Immature natural killer cell (primary cell): ENCODE measurements at places on chromosomes 7 and 10. TPM values are rescaled to one million over a fixed set of nuclear protein-coding genes. Genes with fewer than 3 reads are reported as not detected.

GRCh38 chr10:122856902-122857301, 11.2 kb upstream of the CUZD1 start:
- no peak for DNase-seq

GRCh38 chr10:95403700-95404461, 113.1 kb upstream of the PDLIM1 start:
- no peak for DNase-seq

DNA sequence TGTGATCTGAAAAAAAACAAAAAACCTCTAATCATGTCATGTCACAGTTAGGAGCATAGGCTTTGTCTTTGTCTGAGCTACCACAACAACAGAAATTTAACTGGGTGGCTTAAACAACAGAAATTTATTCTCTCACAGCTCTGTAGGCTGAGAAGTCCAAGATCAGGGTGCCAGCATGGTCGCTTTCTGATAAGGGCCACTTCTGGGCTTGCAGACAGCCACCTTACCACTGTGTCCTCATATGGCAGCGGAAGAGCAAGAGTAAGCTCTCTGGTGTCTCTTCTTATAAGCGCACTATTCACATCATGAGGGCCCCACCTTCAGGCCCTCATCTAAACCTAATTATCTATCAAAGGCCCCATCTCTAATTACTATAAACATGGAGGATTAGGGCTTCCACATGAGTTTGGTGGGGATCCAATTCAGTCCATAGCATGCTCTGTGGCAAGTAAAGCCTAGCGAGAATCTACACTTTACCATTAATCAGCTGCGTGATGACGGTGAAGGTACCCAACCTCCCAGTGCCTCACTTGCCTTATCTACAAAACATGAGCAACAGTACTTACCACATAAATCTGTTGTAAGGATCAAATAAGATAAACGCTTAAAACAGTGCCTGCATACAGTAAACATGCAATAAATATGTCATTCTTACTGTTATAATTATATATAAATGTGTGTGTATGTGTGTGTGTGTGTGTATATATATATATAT, 17.3 kb downstream of the ZNF438 start:
- DNase-seq, result no peak

- DNase-seq, result no peak
Observed at GRCh38 chr7:30733216-30733615, 18.7 kb upstream of the INMT start.

DNA sequence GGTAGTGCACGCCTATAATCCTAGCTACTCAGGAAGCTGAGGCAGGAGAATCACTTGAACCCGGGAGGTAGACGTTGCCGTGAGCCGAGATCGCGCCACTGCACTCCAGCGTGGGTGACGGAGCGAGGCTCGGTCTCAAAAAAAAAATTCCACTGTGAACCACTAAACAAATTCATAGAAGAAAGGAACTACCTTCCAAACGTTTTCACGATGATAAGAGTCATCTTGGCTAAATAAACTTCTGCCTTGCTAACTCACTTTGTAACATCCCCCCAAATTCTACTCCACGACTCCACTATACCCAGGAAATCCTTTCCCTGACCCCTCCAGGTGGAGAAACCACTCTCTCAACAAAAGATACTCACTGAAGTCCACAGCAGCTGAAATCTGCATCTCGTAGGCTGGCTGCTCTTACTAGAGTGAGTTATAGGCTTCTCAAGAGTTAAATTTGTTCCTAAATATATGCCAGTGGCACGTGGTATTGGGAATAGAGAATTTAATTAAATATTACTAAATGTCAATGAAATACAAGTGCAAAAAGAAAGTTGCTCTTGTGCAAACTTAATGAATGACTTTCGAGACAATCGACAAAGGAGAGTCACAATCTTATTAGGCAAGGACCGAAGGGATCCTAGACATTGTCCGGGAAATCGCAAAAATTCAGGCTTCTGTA, 1.6 kb upstream of the GTF2I start:
- no peak for DNase-seq

DNA sequence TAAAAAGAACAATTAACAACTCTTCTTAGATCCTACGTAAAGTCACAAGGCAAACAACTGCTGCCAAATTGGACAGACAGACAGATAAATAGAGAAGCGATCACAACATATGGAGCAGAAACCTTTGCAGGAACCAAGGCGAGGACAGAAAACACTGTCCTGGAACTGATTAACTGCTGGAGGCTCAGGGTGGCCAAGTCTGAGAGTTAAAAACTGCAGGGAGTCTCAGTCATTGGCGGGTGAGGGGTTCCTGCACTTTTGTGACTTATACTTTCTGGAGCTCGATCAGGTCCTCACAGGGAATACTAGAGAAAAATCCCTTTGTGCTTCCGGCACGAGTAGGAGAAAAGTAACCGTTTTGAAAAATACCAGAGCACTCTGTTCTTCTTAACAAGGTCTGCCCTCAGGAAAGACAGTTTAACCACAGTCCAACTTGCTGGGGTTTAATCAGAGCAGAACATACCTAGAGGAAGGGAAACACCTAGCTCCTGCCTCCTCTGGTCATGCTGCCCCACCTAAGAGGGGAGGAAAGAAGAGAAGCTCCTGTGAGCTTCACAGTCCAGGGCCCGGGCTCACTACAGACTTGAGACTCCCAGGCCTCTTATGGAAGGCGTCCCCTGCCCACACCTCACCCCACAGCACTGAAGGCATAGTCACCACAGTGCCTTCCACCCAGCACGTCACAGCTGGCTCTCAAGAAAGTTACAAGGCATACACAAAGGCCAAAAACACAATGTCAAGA, 74.9 kb downstream of the LARP4B start:
- no peak for DNase-seq

GRCh38 chr10:98349508-98349922, 65.5 kb downstream of the PYROXD2 start:
- DNase-seq, result no peak

DNA sequence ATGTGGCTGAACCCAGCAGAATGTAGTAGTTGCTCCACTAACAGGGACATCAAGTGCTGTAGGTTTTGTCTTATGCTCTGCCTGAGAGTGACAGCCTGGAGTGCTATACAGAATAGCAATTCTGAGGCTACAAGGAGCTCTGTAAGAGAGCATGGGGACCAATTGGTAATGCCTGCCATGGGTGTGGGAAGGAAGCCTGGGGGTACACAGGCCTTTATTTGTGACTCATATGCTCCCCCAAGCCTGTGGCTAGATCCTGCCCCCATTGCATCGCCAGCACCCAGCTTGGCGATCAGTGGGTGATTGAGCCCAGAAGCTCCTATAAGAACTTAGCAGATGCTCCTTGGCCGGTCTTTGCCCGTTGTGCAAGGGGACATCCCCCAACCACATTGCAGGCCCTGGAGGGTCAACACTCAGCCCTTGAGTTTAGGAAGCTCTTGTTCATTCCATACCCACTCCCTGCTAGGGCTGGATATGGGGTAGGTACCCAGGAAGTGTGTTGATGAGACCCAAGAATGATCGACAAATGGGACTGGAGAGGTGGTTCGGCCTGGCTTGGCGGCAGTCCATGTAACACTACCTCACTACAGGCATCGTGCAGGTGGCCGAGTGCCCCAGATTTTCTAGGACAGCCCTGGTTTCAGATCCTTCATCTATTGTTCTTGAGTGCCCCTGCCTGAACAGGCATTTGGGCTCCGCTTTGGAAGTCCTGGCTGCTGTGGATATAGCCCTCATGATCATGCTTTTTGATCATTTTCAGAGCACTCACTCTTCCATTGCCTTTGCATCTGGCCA, 37.7 kb downstream of the ZMIZ1 start:
- no peak for DNase-seq

GRCh38 chr7:132709971-132710567, 133.8 kb upstream of the PLXNA4 start:
- peak; percentile 10 for DNase-seq

GRCh38 chr7:68922850-68923249, 675.4 kb upstream of the AUTS2 start:
- no peak for DNase-seq

DNA sequence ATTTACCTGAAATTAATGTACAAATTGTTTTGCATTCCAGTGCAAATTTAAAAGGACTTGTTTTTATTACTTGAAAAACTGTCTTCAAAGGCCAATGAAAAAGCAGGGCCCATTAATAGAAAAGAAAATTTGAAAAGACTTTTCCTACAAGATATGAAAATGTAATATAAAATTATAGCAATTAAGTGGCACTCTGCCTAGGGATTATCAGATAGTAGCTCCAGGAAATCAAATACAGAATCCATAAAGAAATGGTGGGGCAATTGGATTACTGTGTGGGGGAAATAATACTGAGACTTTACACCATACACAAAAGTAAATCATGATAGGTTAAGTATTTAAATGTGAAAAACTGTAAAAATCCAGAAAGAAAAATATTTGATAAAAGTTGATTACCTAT, 89.7 kb downstream of the GLCCI1 start:
- DNase-seq, result no peak

GRCh38 chr10:129685271-129685670, 218.2 kb downstream of the MGMT start:
- DNase-seq, result no peak

GRCh38 chr10:30176776-30177533, 117.6 kb upstream of the JCAD start:
- DNase-seq, result no peak

GRCh38 chr10:98617906-98618520, 171.3 kb upstream of the HPS1 start:
- no peak for DNase-seq

- DNase-seq, result no peak
Observed at GRCh38 chr7:26143298-26144048, 8.5 kb upstream of the NFE2L3 start.

GRCh38 chr7:4745265-4745919, 30.0 kb upstream of the AP5Z1 start:
- DNase-seq, result no peak

GRCh38 chr7:88758381-88759229, 895 bp upstream of the ZNF804B start:
- no peak for DNase-seq

- DNase-seq, result peak; percentile 83
Observed at GRCh38 chr7:43925984-43926797, at the start of gene UBE2D4. TSS of gene UBE2D4 (plus strand) at chr7:43926436. CDS start at chr7:43926533, 97 bp downstream.

GRCh38 chr7:78616539-78616938, 818.0 kb downstream of the PHTF2 start:
- no peak for DNase-seq

DNA sequence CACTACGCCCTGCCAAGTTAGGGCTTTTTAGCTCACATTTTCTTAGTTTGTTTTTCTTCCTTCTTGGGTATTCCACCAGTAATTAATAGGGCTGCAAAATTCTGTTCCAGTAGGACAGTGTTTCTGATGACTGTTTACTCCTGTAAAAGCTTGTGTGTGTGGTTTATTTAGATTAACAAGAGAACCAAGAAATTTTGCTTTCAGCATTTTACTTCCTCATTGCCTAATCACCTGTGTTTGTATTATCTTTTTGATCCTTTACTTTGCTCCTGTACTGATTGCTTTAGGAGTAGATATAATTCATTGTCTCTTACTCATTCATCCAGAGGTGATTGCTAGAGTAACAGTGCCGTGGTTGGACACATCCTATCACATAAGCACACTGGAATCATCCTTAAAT, 27.7 kb downstream of the TDRD1 start:
- no peak for DNase-seq

- no peak for DNase-seq
Observed at GRCh38 chr7:3605222-3605621, 304.2 kb downstream of the SDK1 start.

DNA sequence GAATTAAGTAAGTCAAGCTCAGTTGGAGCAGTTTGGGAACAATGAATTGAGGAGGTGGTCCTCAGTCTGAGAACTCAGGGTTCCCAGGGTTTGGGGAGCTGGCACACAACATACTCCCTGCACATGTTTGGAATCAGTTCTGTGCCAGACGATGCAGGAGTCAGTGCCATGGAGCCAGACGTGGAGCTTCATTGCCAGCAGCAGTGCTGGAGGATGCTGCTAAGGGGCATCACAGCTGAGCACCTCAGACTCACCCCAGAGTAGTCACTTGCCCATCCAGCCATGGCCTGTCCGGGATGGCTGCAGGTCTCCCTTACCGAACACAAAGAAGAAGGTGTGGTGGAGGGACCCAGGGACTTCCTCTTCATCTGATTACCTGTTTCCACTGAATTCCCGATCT, 7.9 kb downstream of the GIMAP5 start:
- DNase-seq, result no peak

DNA sequence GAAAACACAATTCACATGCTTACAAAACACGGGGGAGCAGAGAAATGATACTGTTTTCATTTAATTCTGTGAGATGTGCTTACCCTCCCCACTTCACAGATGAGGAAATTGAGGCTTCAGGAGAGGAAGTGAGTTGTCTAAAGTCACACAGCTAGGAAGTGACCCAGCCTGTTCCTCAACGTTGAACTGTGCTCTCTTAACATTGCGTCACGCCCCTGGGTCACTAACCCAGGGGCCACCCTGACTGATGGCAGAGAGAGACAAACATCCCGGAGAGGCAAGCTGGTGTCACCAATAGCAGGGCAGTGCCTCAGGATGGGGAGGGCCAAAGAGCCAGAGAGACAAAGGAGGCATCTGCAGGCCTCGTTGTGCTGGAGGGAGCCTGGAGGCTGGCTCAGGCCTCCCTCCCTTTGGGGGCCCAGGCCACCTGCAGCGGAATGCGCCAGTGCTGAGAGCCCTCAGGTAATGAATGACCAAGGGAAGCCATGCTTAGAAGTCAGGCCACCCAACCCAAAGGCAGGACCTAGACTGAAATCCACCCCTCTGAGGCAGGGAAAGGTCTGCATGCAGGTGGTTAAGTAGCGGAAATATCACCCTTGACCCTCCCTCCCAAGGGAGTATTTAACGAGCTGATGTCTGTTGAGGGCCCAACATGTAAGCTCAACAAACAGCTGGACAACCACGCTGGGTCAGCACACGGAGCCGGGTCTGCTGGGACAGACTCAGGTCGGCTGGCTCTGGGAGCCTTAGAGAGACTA, 81.3 kb downstream of the C10orf105 start:
- no peak for DNase-seq

- no peak for DNase-seq
Observed at GRCh38 chr7:144036302-144036885, 12.4 kb upstream of the OR2A5 start.

DNA sequence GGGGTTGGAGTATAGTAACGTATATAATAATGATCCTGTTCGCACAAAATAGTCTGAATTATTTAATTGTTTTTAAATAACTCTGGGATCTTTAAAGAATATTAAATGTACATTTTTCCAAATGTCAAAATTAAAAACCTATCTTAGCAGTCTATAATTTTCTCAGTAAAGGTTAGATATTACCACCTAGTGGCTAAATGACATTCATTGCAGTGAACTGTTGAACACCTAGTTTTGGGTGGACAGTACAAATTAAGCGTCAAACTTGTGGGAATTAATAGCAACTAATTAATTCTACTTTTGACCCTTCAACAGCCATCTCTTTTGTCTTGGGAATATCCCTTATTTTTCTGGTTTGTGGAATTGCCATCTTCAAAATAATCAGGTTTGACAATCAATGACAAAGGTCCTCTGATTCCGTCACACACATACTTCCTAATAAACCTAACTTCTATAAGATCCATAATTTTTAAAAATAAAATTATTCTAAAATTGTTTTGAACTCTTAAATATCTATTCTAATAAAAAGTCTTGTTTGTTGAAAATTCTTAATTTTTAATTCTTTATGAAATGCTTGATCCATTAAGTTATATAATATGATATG, 165.7 kb downstream of the SEMA3D start:
- DNase-seq, result no peak

Gene ACTL6B
- not detected for polyA plus RNA-seq

Gene AS3MT
- polyA plus RNA-seq, result 0.30 TPM

Gene TOMM7
- polyA plus RNA-seq, result 218 TPM

Gene ZNF804B
- polyA plus RNA-seq, result not detected

Gene NODAL
- polyA plus RNA-seq, result not detected

Gene PNLIPRP3
- polyA plus RNA-seq, result not detected

Gene UBN2
- polyA plus RNA-seq, result 1.9 TPM
